Tibial artery (tissue), 4 donors: ENCODE measurements at places on chromosomes 7 and 10.

GRCh38 chr7:40546616-40547501 is 412.1 kb downstream of the SUGCT start:
- no peak for DNase-seq

DNA sequence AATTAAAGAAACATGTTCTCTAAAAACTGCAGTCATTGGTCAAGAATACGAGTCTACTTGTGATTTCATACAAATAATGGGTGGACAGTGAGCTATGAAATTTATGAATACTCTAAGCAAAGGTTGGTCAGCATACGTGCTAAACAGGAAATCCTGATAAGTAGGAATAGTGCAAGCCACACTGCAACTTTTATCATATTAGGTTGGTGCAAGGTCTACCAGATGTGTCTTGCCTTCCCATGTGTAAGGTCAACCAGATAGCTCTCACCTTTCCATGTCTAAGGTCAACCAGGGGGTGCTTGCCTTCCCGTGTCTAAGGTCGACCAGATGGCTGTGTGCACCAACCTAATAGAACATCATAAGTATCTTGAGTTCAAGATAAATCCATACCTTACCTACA is 2.0 kb upstream of the ITGB1 start:
- no peak for DNase-seq

DNA sequence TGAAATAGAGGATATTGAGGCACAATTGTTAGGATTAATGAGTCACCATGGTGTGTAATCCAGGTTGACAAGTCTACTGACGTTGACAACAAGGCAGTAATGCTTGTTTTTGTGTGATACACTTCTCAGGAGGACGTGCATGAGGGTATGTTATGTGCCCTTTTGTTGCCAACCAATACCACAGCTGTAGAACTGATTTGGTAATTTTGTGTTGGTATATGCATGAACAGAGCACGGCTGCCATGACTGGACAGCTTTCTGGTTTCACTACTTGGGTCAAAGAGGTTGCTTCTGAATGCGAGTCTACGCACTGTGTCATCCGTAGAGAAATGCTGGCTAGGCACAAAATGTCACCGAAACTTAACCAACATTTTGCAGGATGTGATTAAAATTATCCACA is 32.9 kb downstream of the PHTF2 start:
- no peak for DNase-seq

DNA sequence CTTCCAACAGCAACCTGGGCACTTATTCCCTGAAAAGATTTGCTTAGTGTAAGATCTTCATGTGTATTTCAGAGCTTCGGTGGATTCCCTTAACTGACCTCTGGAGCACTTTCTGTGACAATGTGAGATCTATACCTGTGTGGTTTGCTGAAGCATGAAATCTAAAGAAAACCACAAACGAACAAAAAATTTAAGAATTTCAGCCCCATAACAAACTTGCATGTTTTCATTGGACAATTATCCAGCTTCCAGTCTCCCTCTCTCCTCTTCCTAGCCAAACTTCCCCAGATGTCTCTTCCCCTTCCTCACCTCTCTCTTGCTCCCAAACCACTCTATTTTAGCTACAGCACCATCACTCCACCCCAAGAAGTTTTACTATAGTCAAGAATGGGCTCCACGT is 279.9 kb upstream of the SORCS1 start:
- DNase-seq, result no peak

GRCh38 chr7:64914557-64914956 is 11.5 kb downstream of the ZNF273 start:
- DNase-seq, result no peak

DNA sequence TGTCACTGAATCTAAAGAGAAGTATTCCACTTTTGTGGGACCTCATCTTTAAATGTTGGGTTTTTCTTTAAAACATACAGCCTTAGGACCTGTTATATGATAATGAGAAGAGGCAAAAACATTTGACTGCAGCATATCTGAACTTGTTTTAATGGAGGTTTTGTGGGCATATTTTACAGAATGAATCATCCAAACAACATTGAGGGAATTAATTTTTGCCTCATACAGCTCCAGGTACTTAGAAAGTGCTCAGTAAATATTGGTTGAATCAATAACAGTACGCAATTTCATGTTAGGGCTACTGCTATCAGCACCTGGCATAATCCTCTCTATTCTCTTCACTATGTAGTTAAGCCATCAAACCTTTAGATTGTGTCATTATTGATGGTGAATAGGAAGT is 115.9 kb downstream of the MALRD1 start:
- DNase-seq, result no peak

GRCh38 chr10:24209946-24210491 is 1.1 kb downstream of the KIAA1217 start:
- DNase-seq, result no peak

GRCh38 chr7:11957956-11958355 is 126.0 kb upstream of the THSD7A start:
- no peak for DNase-seq

- no peak for DNase-seq
Observed at GRCh38 chr7:24729365-24730017, 27.8 kb downstream of the GSDME start.

DNA sequence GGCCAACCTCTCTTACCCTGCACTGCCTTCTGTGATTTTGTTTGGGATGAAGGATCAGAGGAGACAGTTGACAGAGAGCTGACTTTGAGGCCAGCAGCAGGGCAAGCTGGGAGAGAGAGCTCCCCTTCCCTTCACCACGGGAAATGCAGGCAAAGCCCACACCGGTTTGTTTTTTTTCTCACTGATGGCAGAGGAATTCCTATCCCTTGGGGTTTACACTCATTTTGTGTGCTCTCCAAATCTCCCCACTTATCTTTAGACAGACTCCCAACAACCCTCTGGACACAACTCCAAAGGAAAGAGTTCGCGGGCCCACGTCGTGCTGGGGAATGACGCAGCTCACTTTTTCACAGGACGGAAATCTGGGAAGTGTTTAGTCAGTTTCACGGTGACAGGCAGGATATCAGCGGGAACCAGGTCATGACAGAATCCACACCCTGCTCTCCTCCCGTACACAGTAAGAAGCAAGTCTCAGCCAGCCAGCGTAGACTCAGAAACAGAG is 68.3 kb upstream of the FAM171A1 start:
- no peak for DNase-seq

DNA sequence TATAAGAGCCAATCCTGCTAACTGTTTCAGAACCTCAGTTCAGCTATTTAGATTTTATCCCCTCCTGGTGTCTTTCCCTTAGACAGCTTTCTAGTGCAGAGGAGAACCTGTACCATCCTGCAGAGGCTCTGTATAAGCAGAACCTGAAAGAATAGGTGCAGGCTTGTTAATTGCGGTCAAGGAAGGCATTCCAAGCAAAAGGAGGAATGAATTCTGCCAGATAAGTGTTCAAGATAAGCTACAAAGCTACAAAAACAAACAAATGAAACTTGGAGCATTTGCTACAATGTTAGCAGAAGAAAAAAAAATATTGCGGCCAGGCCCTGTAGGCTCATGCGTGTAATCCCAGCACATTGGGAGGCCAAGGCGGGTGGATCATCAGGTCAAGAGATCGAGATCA is 32.6 kb upstream of the AGMO start:
- no peak for DNase-seq

DNA sequence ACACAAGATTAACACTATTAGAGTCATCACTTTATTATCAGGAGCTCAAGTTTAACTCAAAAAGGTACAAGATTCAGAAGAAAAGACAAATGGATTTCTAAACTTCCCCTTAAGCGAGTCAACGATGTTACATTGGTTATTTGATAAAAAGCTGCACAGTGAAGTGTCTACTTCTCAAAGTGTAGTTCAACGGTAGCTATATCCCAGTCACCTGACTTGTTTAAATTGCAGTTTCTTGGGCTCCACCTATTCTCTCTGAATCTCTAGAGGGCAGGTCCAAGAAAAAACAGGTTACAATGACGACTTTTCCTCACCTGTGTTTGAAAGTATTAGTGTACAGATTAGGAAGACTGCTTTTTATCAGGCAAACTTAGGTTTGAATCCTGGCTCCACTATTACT is 16.6 kb downstream of the MINDY3 start:
- no peak for DNase-seq

DNA sequence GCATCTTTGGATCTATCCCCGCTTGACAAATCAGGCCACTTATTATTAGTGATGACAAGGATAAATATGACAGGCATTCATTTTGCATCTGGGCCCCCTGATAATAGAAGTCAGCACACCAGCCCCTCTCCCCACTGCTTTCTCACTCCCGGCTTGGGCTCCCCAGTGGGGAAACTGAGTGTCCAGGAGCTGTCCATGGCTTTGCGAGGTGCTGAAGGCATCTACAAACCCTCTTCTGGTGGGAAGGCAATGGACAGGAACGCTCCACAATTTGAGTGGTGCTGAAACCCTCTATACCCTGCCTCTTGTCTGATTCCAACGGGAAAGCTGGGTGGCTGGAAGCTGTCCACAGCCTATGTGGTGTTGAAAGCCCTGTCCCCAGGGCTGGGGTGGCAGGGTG is 61.7 kb upstream of the PCBD1 start:
- DNase-seq, result no peak

GRCh38 chr10:126928274-126928673 is 23.0 kb downstream of the DOCK1 start:
- DNase-seq, result no peak

DNA sequence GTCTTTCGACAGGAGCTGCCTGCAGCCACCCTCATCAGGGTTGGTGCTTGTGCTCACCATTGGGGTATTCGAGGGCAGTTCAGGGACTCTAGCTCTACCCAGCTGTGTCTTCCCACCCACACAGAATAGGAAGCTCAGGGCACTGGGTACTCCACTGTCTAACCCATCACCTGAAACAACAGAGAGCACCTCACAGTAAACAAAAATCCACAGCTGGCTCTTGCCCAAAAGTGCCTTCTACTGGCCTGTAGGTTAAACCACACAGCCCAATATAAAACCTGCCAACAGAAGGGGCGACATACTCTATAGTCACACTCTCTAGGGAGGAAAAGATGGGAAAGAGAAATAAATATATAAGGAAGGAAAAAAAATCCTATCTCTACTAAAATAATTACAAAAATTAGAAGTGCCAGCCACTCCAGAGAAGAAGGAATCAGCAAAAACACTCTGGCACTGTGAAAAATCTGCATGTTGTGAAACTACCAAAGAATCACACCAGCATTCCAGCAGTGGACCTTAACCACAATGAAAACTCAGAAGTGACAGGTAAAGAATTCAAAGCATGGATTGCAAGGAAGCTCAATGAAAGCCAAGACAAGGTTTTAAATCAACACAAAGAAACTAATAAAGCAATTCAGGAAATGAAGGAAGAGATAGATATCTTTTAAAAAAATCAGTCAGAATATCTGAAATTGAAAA is 110.0 kb downstream of the HGF start:
- no peak for DNase-seq

DNA sequence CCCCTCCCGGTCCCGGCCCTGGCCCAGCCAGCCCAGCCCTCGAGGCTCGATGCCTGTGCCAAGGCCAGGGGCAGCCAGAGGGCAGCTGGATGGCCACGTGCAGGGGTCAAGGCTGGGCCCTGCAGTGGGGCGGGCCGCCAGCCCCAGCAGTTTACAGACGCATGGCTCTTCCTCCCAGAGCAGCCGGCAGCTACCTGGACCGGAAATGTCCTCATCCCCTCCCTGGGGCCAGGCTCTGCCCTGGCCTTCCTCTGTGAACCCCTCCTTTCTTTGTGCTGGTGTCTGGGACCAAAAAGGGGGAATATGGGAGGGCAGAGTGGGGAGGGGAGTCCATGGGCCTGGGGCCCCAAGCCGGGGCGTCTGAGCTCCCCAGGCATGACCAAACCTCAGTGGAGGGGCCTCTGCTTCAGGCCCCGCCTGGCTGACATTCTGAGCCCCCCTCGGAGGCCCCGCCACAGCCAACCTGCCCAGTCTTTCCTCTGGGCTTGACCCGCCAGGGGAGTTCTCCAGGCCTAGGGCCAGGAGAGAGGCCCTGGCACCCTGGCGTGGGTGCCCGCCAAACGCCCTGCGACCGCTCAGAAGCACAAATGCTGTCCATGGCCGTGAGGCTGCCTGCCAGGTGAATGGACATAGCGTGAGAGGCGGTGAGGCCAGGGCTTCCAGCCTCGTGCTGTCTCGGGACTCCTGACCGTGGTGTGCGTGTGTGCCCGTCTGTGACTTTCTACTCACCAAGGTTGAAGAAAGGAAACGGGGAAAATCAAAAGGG is 24.7 kb upstream of the AMZ1 start:
- no peak for DNase-seq

- DNase-seq, result no peak
Observed at GRCh38 chr7:112350585-112350984, 99.7 kb upstream of the IFRD1 start.

- DNase-seq, result no peak
Observed at GRCh38 chr7:138247081-138247480, 170.8 kb downstream of the AKR1D1 start.

- no peak for DNase-seq
Observed at GRCh38 chr10:120052964-120053702, 160.6 kb downstream of the SEC23IP start.

DNA sequence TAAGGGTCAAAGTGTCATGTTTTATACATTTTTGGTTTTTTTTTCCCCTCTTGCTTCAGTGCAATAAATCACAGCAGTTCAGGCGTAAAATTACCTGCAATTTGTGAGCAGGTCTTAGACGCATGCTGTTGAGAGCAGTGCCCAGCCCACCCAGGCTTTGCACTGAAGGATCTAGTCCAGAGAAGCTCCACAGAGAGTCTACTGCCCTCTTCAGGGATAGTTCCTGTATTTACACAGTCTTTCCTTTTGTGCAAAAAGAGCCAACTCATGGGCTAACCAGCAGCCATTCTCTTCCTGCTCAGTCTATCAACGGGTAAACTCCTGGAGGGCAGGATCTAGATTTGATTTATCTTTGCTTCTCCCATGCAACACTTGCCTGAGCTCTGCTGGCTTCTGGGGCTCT is 82.2 kb upstream of the NAMPT start:
- DNase-seq, result no peak

- DNase-seq, result no peak
Observed at GRCh38 chr7:89312551-89312950, 517.0 kb upstream of the TEX47 start.

DNA sequence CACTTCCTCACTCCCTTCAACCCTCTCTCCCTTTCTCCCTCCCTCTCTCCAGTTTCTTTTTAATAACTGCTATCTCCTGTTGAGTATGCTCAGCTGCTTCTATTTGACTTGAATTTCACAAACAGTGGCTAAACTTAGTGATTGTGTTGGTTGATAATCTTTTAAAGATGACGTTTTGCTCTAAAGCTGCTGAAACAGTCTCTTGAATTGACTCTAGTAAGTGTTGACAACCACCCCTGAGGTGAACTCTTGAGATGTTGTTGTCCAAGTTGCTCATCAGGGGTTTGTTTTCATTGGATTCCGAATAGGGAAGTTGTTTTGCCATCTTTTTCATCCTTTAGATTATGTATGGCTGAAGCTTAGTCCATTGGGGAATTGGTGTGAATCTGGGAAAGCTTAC is 176.2 kb downstream of the TWIST1 start:
- DNase-seq, result no peak
